Left lung (tissue), 14 donors: ENCODE measurements at places on chromosomes 1 and 21. TPM values are rescaled to one million over a fixed set of nuclear protein-coding genes. Genes with fewer than 3 reads are reported as not detected.

Gene CCDC27
- 0.26 TPM for polyA plus RNA-seq

Gene SELENBP1
- 176 TPM for polyA plus RNA-seq

Gene LCE1B
- polyA plus RNA-seq: not detected

Gene GBP3
- 15.0 TPM for polyA plus RNA-seq

GRCh38 chr1:174828264-174828663, 171.5 kb upstream of the CACYBP start:
- no peak for DNase-seq

GRCh38 chr21:32427958-32428623, 15.6 kb downstream of the EVA1C start:
- no peak for DNase-seq

- DNase-seq: no peak
These were observed 8.3 kb upstream of the NVL start for GRCh38 chr1:224338150-224338838.

GRCh38 chr1:160007577-160008200, 24.1 kb downstream of the PIGM start:
- no peak for DNase-seq

DNA sequence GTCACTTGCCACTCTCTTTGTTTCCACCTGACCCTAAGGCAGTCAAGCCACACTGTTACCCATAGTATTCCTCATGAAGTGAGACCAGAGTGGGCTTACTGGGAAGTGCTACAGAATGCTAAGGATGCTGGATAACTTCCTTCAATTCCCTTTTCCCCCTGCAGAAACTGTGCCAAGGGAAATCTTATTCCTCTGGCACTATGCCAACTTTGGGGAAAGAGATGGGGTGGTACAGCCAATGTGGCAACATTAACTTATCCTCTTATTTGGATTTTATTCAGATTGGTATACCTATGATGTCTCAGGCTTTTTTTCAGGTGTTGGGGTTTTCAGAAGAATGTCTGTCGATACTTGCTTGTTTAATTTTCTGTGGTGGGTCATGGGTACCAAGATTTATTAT, 599.4 kb upstream of the PBX1 start:
- DNase-seq: no peak

DNA sequence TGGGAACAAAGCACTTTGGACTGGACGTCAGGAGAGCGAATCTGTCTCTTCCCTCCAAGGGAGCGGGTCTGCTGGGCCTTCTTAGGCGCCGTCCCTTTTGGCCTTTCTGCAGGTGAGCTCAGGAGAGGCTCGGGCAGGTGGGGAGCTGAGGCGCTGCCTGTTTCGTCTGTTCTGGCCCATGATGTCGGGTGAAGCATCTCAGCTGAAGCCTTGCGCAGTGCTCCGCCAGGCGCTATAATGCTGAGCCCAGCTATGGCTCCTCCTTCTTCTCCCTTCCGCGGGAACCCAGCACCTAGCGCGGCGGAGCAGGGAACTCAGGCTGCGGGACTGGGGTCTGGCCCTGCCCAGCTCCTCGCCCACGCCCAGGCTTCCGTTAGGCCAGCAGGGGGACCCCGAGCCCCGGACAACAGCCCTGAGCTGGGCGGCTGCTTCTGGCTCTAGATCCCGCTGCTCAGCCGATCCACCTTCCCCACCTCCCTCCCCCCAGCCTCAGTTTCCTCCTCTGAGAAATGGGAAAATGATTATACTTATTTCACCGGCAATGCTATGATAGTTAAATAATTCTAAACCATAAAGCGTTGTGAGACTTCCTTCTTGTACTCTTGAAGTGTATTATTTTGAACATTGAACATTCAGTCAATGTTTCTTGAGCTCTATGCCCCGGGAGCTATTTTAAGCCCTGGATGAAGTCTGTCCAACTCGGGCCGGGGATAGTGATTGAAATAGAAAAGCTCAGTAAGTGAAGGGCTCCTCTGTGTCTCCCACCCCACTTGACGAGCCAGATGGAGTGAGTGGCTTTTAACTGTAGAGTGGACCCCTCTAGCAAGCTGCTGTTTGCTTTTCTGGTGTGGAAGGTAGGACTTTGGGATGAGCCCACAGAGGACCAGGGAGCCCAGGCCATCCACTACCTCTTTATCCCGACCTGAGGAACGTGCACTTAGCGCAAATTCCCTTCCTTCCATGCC, 9.6 kb upstream of the ADORA1 start:
- peak; percentile 80 for DNase-seq

- no peak for DNase-seq
These were observed 4.6 kb upstream of the TIE1 start for GRCh38 chr1:43296207-43296606.

GRCh38 chr1:60974524-60975372, 107.6 kb upstream of the NFIA start:
- no peak for DNase-seq

DNA sequence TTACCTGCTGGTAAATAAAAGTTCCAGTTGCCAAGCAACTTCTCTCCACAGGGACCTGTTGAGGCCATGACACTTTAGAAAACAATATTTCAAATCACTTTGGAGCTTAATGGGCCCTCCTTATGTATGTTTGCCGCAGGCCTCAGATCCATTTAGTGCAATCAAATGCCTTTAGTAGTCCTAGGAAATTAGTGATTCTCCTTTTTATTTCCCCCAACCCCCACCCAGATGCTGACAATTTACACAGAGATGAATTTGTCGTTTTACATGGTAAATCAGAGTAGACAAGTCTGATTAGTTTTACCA, 83.6 kb downstream of the CLIC4 start:
- no peak for DNase-seq

GRCh38 chr1:94866164-94866807, 46.1 kb downstream of the SLC44A3 start:
- no peak for DNase-seq

DNA sequence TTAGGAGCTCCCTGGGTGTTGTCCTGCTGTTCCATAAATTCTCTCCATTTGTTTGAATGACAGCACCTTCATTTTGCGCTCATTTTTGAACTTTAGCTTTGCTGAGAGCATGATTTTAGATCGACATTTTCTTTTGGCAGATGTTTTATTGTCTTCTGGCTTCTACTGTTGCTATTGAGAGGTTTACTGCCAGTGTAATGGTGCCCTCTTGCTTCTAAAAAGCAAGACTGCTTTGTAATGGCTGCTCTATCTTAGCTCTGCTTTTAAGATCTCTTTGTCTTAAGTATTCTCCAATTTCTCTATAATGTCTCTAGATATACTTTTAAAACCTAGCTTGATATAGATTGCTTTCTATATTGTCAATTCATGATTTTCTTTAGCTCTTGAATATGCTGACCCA, 27.8 kb downstream of the THEM4 start:
- DNase-seq: no peak

GRCh38 chr1:150928286-150928685, 2.1 kb downstream of the SETDB1 start:
- no peak for DNase-seq

DNA sequence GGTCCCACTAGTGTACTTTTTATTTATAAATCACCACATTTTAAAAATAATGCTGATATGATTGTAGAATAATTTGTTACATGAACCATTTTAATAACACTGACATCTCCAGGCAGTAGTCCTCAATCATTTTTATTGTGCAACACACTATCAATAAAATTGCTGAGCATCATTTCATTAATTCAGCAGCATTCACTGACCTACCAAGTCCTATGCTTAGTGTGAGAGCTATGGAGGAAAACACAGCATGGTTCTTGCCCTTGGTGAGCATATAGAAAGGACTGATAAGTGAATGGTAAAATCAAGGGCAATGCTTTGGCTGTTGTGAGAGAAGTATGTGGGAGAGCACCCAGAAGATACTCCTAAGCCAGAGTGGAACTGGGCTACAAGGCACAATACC, 119.7 kb downstream of the KCNT2 start:
- DNase-seq: no peak

DNA sequence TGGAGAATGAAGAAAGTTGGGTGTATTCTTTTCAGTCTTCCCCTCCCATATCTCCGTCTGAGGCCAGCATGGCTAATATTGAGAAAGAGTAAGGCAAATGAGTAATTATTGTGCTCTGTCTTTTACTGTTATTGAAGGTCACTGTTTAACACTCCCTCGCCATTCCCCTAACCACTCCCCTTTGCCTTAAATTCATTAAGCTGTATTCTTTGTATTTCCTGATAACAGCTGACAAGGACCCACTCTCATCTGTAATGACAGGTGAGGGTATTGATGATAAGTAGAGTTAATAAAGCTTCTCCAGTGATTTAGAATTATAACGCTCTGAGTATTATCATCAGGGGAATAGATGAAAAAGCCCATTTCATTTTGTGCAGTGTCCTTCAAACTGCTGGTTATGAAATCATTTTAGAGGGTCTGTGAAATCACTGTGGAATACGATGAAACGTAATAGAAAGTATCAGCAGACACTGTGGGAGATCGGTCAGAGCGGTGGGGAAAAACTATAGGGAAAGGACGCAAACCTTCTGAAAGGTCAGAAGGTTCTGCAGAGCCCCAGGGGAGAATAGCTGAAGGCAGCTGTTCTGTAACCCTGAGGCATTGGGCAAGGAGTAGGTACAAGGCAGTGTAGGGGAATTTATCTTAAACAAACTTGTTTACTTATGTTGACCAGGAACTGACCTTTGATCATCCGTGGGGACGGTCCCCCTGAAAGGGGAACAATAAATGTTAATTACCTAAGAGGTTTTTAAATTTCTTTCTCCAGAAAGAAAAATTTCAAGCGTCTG, 46.3 kb upstream of the CACYBP start:
- no peak for DNase-seq
